Activated CD4-positive, alpha-beta memory T cell treated with anti-CD3 and anti-CD28 coated beads for 36 hours (primary cell): ENCODE measurements at places on chromosomes 12 and 14. TPM values are rescaled to one million over a fixed set of nuclear protein-coding genes. Genes with fewer than 3 reads are reported as not detected.

- no peak overlapping the region for H3K4me3 ChIP-seq
- no peak overlapping the region for H3K27ac ChIP-seq
- H3K4me1 ChIP-seq: no peaks in the 10 kb centered on the region
- H3K36me3 ChIP-seq: no peaks in the 10 kb centered on the region
These were observed 227.5 kb upstream of the LRIG3 start for GRCh38 chr12:59147791-59148190.

Gene CRACR2A
- total RNA-seq: 15.8 TPM

- H3K27me3 ChIP-seq: peaks cover 44% of the 10 kb centered on the region
- no peak overlapping the region for H3K4me3 ChIP-seq
- peaks cover 9% of the 10 kb centered on the region for H3K4me1 ChIP-seq
- H3K36me3 ChIP-seq: no peaks in the 10 kb centered on the region
These were observed 8.5 kb upstream of the ASCL1 start for GRCh38 chr12:102948941-102949352.

DNA sequence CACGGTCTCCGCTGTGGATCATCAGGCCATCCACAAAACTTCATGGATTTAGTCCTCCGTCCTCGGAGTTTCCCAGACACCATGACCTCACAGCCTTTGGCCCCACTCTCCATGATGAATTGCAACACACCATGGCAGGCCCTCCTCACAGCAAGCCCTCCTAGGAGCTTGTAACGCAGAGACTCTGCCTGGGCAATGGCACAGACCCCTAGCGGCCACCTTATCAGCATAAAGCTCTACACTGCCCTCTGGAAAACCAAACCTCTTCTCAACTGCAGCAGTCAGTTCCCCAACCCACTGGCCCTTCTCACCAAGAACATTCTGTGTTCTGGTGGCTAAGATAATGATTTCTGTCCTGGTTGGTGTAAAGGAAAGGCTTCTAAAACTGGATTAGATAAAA lies 238.4 kb upstream of the USP15 start:
- no peak for DNase-seq
- H3K4me1 ChIP-seq: no peaks in the 10 kb centered on the region
- no peak overlapping the region for H3K27ac ChIP-seq
- H3K27me3 ChIP-seq: peaks cover 1% of the 10 kb centered on the region
- no peak overlapping the region for H3K4me3 ChIP-seq
- H3K36me3 ChIP-seq: no peaks in the 10 kb centered on the region

DNA sequence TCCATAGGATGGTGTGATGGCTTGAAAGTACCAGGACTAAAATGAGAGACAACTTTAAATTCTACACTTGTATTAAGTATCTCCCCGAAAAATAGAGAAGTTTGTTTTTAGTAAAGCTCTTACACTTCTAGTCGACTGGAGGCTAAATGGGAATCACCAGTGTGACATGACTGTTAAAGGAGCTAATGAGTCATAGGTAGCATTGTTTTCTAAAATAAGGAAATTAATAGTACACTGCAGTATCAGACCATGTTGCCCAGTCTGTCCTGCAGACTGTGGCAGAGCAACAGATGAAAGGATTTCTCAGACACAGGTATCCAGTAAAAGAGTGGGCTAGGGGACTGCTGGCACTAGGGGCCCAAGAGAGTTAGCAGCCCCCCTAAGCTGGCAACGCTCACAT lies 140.1 kb downstream of the TMEM117 start:
- DNase-seq: no peak
- H3K27me3 ChIP-seq: no peaks in the 10 kb centered on the region
- peaks cover 13% of the 10 kb centered on the region for H3K36me3 ChIP-seq
- H3K4me3 ChIP-seq: no peak overlapping the region
- H3K27ac ChIP-seq: no peak overlapping the region
- no peaks in the 10 kb centered on the region for H3K4me1 ChIP-seq

- H3K27me3 ChIP-seq: no peaks in the 10 kb centered on the region
- H3K27ac ChIP-seq: no peak overlapping the region
- H3K4me1 ChIP-seq: peaks cover 2% of the 10 kb centered on the region
- no peak overlapping the region for H3K4me3 ChIP-seq
These were observed 57.9 kb downstream of the SCFD1 start for GRCh38 chr14:30680036-30680435.

GRCh38 chr14:35117112-35117511 lies 4.7 kb downstream of the PPP2R3C start:
- no peak for DNase-seq
- H3K36me3 ChIP-seq: peaks cover 38% of the 10 kb centered on the region

GRCh38 chr12:570435-570920 lies 92.8 kb downstream of the NINJ2 start:
- H3K27ac ChIP-seq: no peak overlapping the region
- no peak for DNase-seq
- peaks cover 48% of the 10 kb centered on the region for H3K4me1 ChIP-seq
- H3K4me3 ChIP-seq: peak overlapping the region; percentile 3
- no peaks in the 10 kb centered on the region for H3K27me3 ChIP-seq
- no peaks in the 10 kb centered on the region for H3K36me3 ChIP-seq

Gene CD163L1
- not detected for total RNA-seq

Gene REP15
- not detected for total RNA-seq

GRCh38 chr12:87344699-87345098 lies 684.5 kb downstream of the C12orf50 start:
- H3K27me3 ChIP-seq: no peaks in the 10 kb centered on the region
- no peaks in the 10 kb centered on the region for H3K36me3 ChIP-seq
- DNase-seq: no peak
- H3K4me1 ChIP-seq: no peaks in the 10 kb centered on the region
- no peak overlapping the region for H3K27ac ChIP-seq
- no peak overlapping the region for H3K4me3 ChIP-seq
